ENCODE measurements at places on chromosomes 4 and X. TPM values are rescaled to one million over a fixed set of nuclear protein-coding genes. Genes with fewer than 3 reads are reported as not detected.
A peak's percentile ranks its signal among the peaks of the same experiment; 100 is the strongest.

The PCSK1N gene
- 8.7 TPM for polyA plus RNA-seq

DNA sequence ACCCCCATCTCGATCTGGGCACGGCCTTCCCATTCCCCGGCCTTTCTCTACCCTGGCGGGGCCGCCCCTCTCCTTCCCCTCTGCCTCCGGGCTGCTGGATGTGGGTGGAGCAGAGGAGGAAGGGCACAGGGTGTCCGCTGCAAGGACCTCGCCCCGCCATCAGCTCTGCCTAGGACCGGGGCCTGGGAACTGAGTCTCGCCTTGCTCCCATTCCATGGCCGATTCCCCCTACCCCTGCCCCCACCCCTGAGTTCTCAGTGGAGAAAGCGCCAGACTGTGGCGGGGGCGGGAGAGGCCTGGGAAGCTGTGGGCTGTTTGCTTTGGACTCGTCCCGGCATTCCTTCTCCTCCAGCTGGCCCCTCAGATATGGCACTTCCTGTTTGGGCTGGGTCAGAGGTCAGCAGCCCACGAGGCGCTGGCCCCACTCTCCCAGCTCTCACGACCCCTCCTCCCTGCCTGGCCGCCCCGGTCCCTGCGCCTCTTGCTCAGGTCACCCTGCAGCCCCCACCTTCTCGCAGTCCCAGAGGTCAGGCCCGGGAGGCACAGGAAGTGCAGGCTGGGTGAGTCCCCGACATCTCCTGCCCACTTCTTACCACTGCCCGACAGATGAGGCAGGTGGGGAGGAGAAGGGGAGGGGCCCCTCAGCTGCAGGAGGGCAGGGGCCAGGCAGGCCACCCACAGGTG lies 6.4 kb upstream of the BGN start:
- DNase-seq = no peak

The SLITRK4 gene
- 2.0 TPM for polyA plus RNA-seq

DNA sequence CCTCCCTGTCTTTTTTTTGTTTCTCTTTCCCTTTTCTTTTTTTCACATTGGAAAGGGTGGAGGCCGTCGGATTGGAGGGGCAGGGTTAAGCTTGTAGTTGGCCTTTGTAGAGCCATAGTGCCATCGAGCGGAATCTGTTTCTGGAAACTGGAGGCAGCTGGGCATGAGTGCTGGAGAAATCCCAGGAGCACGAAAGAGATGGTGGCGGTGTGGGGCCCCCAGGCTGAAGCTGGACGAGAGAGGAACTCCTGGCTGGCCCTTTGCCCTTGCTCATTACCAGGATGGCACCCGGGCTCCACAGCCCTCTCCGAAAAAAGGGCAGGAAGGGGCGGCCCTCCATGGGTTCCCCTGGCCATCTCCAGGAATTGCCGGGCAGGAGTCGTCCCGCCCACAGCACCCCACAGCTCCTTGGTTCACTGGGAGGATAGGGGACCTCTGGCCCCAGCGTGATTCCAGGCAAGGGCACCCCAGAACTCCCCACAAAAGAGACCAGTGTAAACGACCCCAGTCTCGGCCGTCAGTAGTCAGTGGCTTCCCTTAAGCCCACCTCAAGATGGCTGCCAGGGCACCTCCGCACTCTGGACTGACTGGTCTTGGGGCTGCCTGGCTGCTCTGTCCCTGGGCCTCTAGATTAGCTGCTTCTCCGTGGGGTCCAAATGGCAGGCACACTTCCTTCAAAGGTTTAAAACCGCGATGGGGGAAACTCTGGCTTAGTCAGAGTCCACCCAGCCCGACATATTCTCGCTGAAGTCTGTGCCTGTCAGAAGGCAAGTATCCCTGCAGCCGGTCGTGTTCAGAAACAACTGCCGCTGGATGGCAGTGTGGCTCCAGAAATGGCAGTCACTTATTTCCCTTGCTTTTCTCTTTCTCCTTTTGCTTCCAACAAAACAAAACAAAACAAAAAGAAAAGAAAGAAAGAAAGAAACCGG lies 74.1 kb downstream of the NBDY start:
- peak; percentile 72 for DNase-seq

- DNase-seq = no peak
Measured at GRCh38 chr4:169437299-169438047, 166.7 kb upstream of the SH3RF1 start.

- DNase-seq = no peak
Measured at GRCh38 chrX:77922787-77923186, 12.3 kb downstream of the ATP7A start.

The AMTN gene
- 0.53 TPM for polyA plus RNA-seq

The TLR6 gene
- not detected for polyA plus RNA-seq

DNA sequence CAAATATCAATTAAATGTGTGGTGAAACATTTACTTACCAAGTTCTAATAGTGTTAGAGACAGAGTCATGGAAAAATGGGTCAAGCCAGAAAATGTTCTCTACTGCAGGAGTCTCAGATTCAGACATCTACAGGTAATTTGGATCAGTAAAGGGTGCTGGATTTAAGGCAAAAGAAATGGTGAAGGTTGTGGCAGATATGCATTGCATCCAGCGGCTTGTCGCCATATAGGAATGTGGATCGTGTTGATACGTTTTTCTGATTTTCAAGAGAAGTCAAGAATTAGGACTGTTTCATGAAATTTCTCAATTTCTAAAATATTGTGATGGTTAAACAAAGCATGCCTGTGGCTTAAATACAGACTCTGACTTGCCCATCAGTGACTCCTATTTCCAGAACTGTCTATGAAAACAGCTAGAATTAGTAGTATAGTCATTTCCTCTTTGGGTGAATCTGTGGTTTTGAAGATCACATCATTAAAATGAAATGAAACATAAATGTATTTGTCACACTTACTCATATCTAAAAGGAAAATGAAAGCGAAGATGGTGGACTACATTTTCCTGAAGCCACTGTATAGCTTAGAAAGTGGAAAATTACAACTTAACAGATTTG lies 110.1 kb upstream of the VEGFC start:
- DNase-seq = peak; percentile 73

DNA sequence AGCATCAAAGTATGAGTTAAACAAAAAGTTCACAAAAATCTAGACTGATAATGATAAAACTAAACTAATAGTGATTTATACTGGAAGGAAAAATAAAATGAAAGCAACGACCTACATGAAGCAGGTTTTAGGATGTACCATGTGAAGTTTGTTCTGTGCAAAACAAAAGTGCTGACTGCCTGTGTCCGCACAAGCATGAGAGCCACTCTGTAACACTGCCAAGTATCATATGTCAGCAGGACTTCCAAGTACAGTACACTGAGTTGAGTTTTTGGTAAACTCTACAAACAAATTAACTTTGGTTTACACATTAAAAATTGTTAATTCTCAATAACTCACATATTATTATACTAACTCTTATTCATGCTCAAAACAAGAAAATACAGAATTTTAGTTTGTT lies 459.0 kb downstream of the PDGFC start:
- DNase-seq = peak; percentile 32
